Stimulated activated CD8-positive, alpha-beta memory T cell treated with anti-CD3 and anti-CD28 coated beads, Interleukin-2, amount 100 ng/mL, for 1 hour (primary cell): ENCODE measurements at places on chromosomes 6 and 20.

DNA sequence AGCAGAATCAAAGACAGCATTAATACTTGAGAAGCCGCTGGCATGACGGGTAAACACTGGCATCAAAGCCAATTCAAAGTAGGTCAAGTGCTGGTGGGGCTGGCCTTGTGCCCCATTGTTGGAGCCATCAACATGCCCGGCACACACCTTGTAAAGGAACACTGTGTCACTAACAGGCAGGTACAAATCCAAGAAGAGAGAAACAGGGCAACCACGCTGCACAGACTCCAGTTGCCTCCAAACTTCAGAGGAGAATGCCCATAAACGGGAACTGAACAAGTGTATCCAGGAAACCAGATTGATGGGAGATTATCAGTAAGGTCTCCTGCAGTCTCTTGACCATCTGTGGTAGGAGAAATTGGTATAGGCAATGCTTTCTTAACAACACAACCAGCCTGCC is 127.0 kb upstream of the STXBP5 start:
- DNase-seq = no peak

DNA sequence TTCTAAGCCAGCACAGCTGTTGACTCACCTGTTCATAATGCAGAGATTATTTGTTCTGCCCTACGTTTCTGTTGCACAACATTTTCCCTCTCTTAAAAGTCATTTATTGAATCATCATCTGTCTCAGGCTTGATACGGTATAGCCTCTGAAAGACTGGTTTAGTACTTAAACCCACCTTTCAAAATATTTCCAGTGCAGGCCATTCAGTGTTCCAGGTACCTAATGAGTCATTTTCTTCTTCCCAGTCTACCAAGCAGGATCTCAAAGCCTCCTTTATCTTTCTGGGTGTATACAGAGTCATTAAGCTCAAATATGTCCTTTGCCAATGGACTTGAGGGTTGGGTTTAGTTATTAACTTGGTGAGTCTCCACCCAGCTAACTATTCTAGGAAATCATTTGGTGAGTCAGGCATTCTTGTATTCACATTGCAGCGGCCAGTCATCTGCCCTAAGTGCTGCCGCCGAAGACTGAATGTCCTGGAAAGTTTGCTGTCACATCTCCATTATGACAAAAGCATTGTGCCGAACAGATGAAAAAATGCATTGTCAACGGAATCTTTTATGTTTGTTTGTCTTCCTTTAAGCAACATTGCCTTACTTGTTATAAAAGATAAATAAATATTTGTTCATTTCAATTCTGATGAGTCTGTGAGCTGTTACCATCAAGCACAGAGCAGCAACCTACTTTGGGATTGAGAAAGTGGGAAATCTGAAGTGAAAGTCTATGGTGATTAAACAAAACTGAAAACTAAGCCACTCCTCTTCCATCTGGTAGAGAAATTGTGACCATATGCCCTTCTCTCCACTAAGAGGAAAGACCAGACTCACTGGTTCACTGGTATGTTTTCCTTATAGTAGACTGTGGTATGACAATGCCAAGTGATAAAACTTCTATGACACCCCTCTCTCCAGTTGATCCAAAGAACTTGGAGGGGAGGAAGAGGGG is 14.3 kb upstream of the FAM135A start:
- DNase-seq = no peak

DNA sequence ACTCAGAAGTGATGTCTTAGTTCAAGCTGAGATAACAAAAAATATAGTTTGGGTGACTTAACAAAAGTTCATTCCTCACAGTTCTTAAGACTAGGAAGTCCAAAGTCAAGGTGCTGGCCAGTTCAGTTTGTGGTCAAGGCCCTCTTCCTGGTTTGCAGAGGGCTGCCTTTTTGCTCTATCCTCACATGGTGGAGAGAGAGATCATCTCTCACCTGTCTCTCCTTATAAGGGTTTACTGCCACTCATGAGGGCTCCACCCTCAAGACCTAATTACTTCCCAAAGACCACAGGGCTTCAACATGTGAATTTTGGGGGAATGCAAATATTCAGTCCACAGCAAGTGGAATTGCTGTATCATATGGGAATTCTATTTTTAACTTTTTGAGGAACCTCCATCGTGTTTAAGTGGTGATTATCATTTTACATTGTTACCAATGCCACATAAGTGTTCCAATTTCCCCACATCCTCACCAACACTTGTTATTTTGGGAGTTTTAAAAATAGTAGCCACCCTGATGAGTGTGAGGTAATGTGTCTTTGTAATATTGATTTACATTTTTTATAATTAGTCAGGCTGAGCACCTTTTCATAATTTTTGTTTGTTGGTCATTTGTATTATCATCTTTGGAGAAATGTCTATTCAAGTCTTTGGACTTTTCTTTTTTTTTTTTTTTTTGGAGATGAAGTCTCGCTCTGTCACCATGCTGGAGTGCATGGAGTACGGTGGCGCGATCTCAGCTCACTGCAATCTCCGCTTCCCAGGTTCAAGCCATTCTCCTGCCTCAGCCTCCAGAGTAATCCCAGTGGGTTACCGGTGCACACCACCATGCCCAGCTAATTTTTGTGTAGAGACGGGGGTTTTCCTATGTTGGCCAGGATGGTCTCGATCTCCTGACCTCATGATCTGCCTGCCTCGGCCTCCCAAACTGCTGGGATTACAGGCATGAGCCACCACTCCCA is 112.2 kb downstream of the SESN1 start:
- no peak for DNase-seq

DNA sequence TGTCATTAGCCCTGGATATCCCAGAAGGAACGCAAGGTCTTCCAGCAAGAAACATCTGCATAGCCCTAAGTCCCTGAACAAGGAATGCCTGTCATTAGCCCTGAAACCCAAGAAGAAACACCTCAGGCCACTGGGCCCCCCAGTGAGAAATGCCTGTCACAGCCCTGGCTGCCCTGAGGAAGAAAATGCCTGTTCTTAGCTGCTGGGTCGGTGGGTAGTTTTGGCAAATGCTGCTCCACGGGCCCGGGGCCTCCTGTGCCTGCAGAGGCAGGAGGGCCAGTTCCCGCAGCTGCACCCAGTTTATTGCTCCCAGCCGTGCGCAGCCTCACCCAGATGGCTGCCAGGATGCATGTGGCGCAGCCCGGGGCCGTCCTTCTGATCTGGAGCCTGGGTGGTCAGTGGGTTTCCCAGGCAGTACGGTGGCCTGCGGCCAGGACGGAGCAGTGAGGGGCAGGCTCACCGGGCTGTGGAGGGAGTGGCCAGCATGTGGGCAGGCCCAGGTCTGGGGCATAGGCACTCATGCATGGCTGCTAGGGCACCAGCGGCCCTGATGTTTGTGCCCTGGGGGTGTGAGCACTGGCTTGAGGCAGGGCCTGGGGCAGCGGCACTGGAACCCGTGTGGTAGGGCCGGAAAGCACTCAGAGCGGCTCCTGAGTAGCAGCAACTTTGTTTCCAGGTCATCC is 219.0 kb downstream of the ERMARD start:
- DNase-seq = no peak

DNA sequence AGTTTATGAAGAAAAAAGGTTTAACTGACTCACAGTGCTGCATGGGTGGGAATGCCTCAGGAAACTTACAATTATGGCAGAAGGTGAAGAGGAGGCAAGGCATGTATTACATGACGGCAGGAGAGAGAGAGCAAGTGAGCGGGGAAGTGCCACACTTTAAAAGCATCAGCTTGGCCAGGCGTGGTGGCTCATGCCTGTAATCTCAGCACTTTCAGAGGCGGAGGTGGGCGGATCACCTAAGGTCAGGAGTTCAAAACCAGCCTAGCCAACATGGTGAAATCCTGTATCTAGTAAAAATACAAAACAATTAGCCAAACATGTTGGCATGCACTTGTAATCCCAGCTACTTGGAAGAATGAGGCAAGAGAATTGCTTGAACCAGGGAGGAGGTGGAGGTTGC is 213.3 kb upstream of the THEMIS start:
- no peak for DNase-seq

- DNase-seq = no peak
Measured at GRCh38 chr6:78530208-78530607, 337.1 kb upstream of the IRAK1BP1 start.

DNA sequence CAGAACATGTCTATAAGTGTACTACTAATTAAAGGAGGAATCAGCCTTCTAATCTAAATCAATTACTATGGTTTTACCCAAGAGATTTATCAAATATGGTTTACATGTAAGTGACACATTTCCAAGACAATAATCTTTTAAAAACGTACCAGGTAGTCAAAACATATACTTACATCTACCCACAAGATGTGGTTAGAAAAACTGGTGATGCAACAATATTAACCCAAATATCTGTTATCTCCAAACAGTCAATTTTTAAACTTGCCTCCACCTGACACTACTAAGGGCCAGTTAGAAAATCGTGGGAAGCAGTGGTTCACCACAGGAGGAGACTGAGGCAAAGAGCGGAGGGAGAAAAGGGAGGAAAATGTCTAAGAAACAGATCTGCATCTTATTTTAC is 28.0 kb downstream of the NOL7 start:
- no peak for DNase-seq

DNA sequence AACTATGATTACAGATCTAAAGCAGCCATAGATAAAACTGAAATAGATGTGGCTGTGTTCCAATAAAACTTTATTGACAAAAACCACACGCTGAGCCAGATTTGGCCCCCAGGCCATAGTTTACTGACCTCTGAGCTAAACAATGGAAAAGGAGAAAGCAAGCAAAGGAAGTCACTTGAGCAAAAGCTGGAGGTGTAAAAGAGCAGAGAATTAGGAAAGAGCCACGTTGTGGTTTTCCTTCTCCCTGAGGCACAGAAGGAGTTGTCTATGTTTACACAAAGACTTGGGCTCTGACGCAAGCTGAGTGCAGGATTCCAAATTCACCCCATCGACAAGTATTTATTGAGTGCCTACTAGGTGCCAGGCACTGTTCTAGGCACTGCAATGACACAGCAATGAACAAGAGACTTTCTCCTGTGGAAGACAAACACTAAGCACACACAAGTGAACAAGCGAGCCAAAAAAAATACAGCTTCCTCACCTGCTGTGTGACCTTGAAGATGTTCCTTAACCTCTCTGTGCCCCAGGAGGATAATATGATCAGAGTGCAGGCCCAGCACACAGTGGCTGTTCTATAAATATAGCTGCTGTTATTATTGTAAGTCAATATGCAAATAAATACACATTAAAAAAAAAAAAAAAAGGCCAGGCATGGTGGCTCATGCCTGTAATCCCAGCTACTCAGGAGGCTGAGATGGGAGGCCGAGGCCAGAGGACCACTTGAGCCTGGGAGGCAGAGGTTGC is 75.4 kb upstream of the PTPN1 start:
- no peak for DNase-seq
